ENCODE measurements at places on chromosomes 5 and 9. TPM values are rescaled to one million over a fixed set of nuclear protein-coding genes. Genes with fewer than 3 reads are reported as not detected.

Gene RANBP3L
- polyA plus RNA-seq, result 0.08 TPM

Gene MYOZ3
- 0.40 TPM for polyA plus RNA-seq

Gene OLFML2A
- 2.0 TPM for polyA plus RNA-seq

- H3K4me1 ChIP-seq, result no peaks in the 10 kb centered on the region
- no peaks in the 10 kb centered on the region for H3K27me3 ChIP-seq
- H3K36me3 ChIP-seq, result peaks cover 37% of the 10 kb centered on the region
- H3K4me3 ChIP-seq, result no peak overlapping the region
Observed at GRCh38 chr5:172224996-172225395, 31.0 kb downstream of the EFCAB9 start.

DNA sequence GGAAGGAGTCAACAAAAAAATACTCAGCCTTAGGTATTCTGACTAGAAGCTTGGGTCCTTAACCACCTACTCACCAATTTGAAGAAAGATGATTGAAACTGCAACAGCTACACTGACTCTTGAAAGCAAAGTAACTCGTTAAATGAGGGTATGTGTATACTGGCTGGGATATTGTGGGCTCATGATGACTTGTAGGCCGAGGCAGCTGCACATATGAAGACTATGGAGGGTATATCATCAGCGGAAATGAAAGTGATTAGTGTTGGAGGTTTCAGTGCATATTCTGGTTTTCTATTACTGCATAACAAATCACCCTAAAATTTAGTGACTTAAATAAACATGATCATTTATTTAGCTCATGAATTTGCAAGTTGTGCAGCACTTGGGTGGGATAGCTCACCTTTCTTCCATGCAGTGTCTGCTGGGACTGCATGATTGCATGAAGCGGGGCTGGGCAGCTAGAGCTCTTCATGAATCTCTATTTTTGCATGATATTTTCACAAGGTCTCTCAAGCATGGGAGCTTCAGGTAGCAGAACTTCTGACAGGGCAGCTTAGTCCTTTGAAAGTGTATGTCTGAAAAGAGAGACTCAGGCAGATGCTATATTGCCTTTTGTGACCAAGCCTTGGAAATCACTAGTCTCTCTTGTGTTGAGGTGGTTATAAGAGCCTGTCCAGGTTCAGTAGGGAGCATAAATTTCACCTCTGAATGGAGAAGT lies 96.1 kb upstream of the CDKN2B start:
- H3K27me3 ChIP-seq, result no peaks in the 10 kb centered on the region
- H3K4me3 ChIP-seq, result no peak overlapping the region
- H3K27ac ChIP-seq, result no peak overlapping the region
- no peaks in the 10 kb centered on the region for H3K4me1 ChIP-seq

DNA sequence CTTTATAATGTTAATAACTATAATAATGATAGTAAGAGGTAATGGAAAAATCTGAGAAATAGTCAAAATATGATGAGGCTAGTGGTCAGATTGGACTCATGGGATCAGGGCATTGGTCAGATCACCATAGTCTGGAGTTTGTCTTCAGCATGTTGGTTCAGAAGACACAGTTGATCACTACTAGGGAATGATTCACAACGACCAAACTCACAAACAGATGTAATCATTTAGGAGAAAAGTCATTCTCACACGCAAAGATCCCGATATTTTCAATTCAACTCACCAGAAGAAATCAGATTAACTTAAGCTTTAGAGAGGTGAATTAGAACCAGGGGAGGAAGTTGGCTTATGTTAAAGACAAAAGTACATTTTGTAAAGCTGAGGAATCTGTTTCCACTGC lies 131.8 kb downstream of the LURAP1L start:
- no peaks in the 10 kb centered on the region for H3K27me3 ChIP-seq
- no peaks in the 10 kb centered on the region for H3K4me1 ChIP-seq
- DNase-seq, result no peak

DNA sequence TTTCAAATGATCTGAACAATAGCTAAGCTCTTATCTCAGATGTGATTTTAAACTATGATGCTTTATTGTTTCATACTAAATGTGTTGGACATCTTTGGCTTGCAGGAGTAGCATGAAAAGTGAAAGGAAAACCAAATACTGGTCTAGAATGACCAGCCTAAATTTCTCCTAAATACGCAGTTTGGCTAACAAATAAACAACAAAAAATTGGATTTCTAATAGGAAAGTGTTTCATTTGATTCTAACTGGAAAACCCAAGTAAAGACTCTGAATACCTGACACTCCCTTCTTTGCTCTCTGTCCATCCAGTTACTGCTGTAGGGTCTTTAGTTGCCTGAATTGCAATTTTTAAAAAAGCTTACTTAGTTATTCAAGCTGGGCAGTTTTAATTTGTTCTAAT lies 111.7 kb upstream of the ACOT12 start:
- no peak overlapping the region for H3K4me3 ChIP-seq
- H3K27me3 ChIP-seq, result no peaks in the 10 kb centered on the region
- no peaks in the 10 kb centered on the region for H3K36me3 ChIP-seq

DNA sequence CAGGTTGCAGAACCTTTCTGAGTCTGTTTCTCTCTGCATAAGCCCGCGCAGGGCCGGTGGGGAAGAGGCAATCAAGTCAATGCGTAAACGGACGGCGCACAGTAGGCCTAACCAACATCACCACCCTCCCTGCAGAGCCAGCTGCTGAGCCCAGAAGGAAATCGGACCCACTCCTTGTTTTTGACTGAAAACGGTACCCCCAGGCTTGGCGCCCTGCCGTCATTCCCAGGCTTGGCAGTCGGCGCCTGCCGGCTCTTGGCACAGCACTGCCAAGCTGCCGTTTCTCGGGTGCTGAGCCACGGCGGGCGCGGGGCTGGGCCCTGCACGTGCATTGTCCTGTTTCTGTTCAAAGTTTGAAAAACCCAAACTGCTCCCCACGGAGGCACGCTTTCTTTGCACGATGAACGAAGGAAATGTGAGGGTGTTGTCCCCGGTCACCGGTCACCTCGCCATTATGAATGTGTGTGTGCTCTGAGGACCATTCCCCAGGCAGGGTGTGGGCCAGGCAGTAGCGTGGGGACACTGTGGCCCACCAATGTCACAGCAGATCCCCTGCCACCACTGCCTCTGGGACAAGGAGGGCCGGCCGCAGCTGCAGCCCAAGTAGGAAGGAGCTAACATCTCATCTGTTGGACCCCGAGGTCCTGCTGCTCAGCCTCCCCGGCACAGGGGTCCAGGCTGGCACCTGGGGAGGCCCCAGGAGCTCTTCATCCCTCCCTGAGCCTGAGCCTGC lies 20.1 kb downstream of the FIBCD1 start:
- no peak overlapping the region for H3K27ac ChIP-seq
- no peak for DNase-seq
- H3K4me3 ChIP-seq, result no peak overlapping the region
- H3K36me3 ChIP-seq, result no peaks in the 10 kb centered on the region

DNA sequence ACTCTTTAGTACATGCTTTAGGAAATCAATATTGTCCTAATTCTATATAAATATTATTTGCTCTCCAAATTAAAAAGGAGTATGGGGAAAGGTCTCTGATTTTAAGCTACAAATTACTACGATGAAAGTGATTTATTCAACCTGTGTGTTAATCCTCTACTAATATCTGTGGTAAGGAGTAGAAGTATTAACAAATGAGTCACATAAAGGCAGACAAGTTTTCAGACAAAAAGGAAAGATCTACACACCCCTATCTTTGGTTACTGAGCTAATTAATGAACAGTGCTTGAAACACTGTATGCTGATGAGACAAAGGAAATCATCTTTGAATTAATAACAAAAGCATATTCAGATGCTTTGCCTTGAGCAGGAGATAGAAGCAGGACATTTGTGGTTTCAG lies 15.9 kb downstream of the LOX start:
- no peak for DNase-seq
- no peak overlapping the region for H3K4me3 ChIP-seq
- H3K27me3 ChIP-seq, result no peaks in the 10 kb centered on the region
- no peak overlapping the region for H3K27ac ChIP-seq

- peaks cover 20% of the 10 kb centered on the region for H3K4me1 ChIP-seq
- no peak for DNase-seq
- no peak overlapping the region for H3K4me3 ChIP-seq
- no peaks in the 10 kb centered on the region for H3K36me3 ChIP-seq
- H3K27me3 ChIP-seq, result no peaks in the 10 kb centered on the region
Observed at GRCh38 chr5:160289356-160289651, 23.1 kb downstream of the CCNJL start.

DNA sequence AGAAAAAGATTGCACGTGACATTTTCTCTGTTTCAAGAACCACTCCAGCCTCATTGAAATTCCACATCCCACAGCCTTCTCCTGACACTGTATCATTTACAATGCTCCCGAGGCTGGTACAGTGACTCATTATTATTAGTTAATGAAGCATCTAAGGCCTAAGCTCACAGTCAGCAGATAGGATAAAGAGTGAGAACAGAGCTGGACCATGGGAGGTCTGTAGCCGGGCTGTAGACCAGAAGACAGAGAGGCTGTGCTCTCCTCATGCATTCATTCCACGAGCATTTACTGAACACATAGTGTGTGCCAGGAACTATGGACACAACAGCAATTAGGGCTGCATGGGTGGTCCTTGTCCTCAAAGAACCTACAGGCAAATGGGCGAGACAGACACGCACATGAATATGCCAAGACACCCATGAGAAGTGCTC lies 47.3 kb upstream of the GALNT10 start:
- H3K4me3 ChIP-seq, result no peak overlapping the region
- H3K27ac ChIP-seq, result no peak overlapping the region
- H3K4me1 ChIP-seq, result no peaks in the 10 kb centered on the region
- no peaks in the 10 kb centered on the region for H3K36me3 ChIP-seq
- no peaks in the 10 kb centered on the region for H3K27me3 ChIP-seq
- DNase-seq, result peak; percentile 31

DNA sequence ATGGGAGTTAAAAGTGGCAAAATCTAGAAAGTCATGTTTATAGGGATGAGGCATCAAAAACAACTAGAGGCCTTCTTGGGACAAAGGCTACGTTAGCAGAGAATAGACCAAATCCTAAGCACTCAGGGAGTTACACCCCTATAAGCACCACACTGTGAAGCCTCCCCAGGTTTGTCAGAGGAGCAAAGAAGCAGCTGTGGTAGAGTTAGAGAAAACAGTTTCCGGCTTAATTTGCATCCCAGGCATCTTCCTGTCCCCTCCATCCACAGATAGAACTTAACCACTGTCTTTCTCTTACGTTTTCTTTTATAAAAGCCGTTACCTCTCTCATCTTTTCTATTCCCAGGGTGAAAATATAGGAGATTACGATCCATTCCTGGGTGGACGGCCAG lies 188.6 kb upstream of the KLF9 start:
- H3K4me3 ChIP-seq, result no peak overlapping the region
- peaks cover 13% of the 10 kb centered on the region for H3K4me1 ChIP-seq
- H3K27me3 ChIP-seq, result no peaks in the 10 kb centered on the region
- H3K27ac ChIP-seq, result no peak overlapping the region
- no peak for DNase-seq
- no peaks in the 10 kb centered on the region for H3K36me3 ChIP-seq
